Left kidney (tissue), 8 donors: ENCODE measurements at places on chromosomes 6 and 20. TPM values are rescaled to one million over a fixed set of nuclear protein-coding genes. Genes with fewer than 3 reads are reported as not detected.

NRN1 gene
- polyA plus RNA-seq, result 3.6 TPM

GGTLC1 gene
- not detected for polyA plus RNA-seq

DNA sequence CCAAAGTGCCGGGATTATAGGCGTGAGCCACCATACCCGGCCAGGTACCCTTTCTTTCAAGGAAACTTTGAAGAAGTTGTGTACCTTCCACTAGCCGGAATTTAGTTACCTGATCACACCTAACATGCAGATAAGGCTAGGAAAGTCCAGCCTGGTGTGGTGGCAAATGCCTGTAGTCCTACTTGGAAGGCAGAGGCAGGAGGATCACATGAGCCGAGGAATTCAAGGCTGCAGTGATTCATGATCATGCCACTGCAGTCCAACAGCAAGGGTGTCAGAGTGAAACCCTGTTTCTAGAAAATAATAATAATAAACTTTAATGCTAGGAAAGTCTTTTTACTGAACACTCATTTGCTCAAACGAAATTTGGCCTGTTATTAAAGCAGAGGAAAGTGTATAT lies 21.0 kb downstream of the NFYA start:
- DNase-seq, result no peak

DNA sequence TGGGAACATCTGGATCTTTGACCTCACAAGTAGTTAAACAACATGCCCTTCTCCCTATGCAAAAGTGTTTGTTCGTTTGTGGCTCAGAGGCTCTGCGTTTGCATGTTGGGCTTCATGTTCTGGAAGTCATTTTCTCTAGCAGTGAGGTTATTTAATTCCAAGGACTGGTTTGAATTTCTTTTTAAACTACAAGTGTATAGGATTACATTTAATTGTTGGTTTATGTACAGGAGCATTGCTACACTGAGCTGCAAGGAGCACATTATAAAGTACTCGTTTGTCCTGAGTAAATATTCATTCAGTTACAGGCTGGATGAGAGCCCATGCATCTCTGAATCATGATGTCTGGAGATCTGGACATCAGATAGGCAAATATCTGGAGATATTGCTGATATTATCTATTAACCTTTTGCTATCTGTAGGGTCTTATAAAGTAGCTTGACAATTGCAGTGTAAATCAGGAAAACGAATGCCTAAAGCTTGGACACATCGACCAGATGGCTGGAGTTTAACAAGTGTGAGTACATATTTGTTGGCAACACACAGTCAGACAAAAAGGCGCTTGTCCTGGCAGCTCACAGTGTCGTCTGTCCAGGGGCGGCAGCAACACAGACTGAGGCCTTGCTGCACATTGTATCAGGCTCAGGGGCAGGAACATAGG lies 84.6 kb downstream of the PDE7B start:
- DNase-seq, result no peak

DNA sequence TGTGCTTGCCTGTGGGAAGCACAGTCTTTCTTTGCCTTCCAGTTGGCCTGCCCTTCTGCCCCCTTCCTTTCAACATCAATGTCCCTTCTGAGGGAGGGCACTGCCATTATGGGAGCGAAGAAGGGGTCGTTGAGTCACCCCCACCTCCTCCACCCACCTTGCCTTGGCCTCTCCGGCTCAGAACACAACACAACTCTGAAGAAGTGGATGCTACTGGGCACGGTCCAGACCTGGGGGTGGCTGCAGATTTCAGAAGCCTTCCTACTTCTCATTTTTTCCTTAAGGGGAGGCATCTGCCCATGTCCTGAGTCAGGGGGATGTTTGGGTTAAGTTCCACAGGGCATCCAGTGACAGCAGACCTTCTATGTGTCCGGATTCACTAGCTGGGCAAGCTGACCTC lies 72.1 kb downstream of the GFOD1 start:
- DNase-seq, result no peak

GRCh38 chr6:104955927-104956730 lies 778 bp upstream of the LIN28B start:
- DNase-seq, result no peak

GRCh38 chr6:72653026-72653425 lies 31.2 kb downstream of the KCNQ5 start:
- no peak for DNase-seq

- no peak for DNase-seq
These were observed 1.9 kb upstream of the TPD52L1 start for GRCh38 chr6:125151700-125152099.
